ENCODE measurements at places on chromosomes 3 and 15.

DNA sequence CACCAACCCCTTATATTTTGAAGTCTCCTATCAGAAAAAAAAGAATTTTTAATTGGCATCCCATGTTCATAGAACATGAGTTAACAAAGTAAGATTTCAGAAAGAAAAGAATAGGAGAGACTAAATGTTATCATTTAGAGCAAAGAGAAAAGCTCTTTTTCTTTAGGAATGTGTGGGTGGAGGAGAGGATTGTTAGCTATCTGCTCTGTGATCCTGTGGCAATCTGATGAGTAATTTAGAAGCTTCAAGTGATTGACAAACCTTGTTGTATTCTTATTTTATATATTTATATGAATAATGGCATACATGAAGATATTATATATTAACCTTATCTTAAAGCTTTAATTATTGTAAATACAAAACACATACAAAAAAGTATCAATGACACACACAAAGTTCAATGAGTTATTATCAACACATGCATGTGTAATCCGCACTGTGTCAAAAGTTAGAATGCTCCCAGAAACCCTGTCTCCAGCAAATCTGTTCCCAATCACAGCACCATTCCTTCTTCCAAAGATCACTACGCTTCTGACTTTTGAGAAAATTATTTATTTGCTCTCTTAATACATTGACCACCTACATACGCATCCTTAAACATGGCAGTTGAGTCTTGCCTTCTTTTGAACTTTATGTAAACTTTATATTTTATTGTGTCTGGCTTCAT, 907.4 kb downstream of the MCTP2 start:
- no peak overlapping the region for H3K4me3 ChIP-seq
- no peaks in the 10 kb centered on the region for H3K36me3 ChIP-seq
- DNase-seq = no peak

DNA sequence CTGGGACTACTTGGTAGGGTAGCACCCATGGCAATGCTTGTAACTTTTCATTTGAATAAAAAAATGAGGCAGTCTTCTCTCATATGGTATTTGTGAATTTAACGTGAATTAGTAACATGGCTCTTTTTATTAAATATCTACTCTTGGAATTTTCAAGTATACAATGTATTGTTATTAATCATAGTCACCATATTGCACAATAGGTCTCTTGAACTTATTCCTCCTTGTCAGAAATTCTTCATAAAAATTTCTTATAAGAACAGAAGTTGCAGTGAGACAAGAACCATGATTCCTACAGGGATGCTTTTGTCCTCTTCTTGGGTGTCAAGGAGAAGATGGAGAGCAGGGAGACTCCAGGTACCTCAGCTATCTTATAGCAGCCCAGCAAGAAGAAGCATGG, 203.8 kb upstream of the FEZF2 start:
- no peak overlapping the region for H3K27ac ChIP-seq
- H3K36me3 ChIP-seq = no peaks in the 10 kb centered on the region
- H3K4me3 ChIP-seq = no peak overlapping the region
- no peak for DNase-seq

DNA sequence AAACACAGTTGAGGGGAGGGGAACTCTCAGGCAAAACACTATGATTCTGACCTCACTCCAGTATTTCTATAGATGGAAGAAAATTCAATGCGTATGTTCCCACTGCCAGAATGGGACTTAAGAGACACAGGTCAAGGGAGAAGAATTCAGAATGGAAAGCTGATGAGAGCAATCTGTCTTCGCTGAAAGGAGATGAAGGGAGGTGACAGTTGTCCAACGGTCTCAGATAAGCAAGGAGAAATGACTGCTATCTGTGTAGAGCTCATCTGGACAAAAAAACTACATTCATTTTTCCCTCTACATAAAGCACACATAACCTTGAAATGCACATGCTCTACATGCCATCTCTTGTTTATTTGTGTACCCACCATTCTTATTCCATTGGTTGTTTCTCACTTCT, 405.1 kb downstream of the LSAMP start:
- DNase-seq = no peak
- no peaks in the 10 kb centered on the region for H3K4me1 ChIP-seq

DNA sequence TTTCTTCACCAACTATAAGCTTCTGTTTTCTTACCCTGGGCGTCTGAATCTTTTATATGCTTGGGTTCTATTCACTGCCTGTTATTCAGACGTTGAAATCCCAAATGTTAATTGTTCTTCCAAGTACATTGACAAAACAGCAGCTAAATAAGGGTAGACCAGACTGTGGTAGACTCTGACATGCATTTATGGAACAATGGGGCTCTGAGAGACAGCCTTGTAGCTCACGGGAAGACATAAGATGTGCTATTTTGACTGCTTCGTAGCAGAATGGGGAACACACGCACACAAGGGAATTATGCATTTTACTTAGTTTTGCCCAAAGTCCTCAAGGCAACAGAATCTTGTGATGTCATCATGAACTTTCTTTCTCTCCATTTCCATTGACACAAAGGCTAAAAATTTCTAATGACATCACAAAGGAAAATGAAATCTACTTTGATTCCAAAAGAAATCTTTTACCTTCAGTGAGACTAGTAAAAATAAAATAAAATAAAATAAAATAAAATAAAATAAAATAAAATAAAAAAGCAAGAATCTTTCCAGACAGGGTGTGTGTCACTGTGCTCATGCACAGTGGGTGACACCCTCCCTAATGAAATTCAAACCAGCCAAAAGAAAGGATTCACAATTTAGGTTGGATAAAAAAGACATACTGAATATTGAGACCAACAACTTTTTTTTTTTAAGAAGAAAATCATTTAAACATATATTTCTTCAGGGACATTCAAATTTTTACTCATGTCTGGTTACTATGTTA, 346.6 kb downstream of the ZBTB20 start:
- DNase-seq = no peak
- H3K4me1 ChIP-seq = no peaks in the 10 kb centered on the region
- H3K36me3 ChIP-seq = no peaks in the 10 kb centered on the region
- no peak overlapping the region for H3K4me3 ChIP-seq
- no peaks in the 10 kb centered on the region for H3K27me3 ChIP-seq

GRCh38 chr3:116886202-116886893, 176.8 kb downstream of the TUSC7 start:
- H3K27ac ChIP-seq = no peak overlapping the region
- no peak overlapping the region for H3K4me3 ChIP-seq
- no peaks in the 10 kb centered on the region for H3K36me3 ChIP-seq
- no peaks in the 10 kb centered on the region for H3K27me3 ChIP-seq

GRCh38 chr3:118544458-118544857, 490.2 kb downstream of the IGSF11 start:
- no peaks in the 10 kb centered on the region for H3K4me1 ChIP-seq
- H3K36me3 ChIP-seq = no peaks in the 10 kb centered on the region
- DNase-seq = no peak
- no peak overlapping the region for H3K27ac ChIP-seq
- H3K4me3 ChIP-seq = no peak overlapping the region
- no peaks in the 10 kb centered on the region for H3K27me3 ChIP-seq

- H3K36me3 ChIP-seq = peaks cover 4% of the 10 kb centered on the region
- peak overlapping the region; percentile 100 for H3K27ac ChIP-seq
- no peak for DNase-seq
Observed at GRCh38 chr3:49022688-49023171, 809 bp downstream of the NDUFAF3 start.

GRCh38 chr3:189714991-189715961, 84.1 kb downstream of the TP63 start:
- no peaks in the 10 kb centered on the region for H3K36me3 ChIP-seq
- no peak overlapping the region for H3K27ac ChIP-seq
- DNase-seq = no peak
- no peak overlapping the region for H3K4me3 ChIP-seq
- H3K4me1 ChIP-seq = no peaks in the 10 kb centered on the region
- H3K27me3 ChIP-seq = no peaks in the 10 kb centered on the region

DNA sequence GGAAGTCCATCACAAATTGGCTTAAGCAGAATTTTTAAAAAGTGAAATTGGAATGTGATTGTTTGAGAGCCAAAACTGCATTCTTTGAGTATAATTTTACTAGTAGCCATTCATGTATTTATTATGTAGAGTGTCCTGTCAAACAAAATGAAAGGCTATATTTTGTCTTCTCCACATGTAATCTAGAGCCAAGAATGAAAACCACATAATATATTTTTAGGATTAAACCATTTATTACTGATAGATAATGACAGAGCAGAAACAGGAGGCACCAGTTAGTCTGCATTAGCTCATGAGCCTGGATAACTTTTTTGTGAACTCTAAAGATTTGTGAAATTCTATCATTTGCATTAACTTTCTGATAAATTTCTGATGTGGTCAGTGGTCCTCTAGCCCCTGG, 130.2 kb downstream of the FILIP1L start:
- DNase-seq = no peak
- H3K4me3 ChIP-seq = no peak overlapping the region
- no peaks in the 10 kb centered on the region for H3K4me1 ChIP-seq
- no peaks in the 10 kb centered on the region for H3K27me3 ChIP-seq
- H3K36me3 ChIP-seq = no peaks in the 10 kb centered on the region
- no peak overlapping the region for H3K27ac ChIP-seq

- H3K27ac ChIP-seq = no peak overlapping the region
- H3K27me3 ChIP-seq = no peaks in the 10 kb centered on the region
- no peaks in the 10 kb centered on the region for H3K4me1 ChIP-seq
- no peak for DNase-seq
- H3K4me3 ChIP-seq = no peak overlapping the region
- H3K36me3 ChIP-seq = no peaks in the 10 kb centered on the region
Observed at GRCh38 chr3:56724676-56725075, 41.6 kb upstream of the TASOR start.

DNA sequence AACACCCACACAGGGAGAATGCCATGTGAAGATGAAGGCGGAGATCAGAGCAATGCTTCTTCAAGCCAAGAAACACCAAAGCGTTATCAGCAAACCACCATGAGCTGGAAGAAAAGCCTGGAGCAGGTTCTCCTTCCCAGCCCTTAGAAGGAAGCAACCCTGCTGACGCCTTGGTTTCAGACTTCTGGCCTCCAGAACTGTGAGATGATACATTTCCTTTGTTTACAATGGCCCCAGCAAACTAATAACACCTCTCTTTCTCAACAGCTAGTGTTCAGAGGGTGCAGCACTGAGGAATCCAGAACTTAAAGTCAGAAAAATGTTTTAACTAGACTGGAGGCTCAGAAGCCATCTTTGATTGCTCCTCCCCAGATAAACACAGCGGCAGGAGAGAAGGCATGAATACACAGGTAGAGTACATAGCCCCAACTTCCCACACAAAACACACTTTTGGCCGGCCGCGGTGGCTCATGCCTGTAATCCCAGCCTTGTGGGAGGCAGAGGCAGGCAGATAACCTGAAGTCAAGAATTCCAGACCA, 132.4 kb upstream of the LPP start:
- H3K36me3 ChIP-seq = no peaks in the 10 kb centered on the region
- no peaks in the 10 kb centered on the region for H3K4me1 ChIP-seq
- DNase-seq = no peak

GRCh38 chr3:140078343-140078742, 143.4 kb downstream of the CLSTN2 start:
- DNase-seq = no peak
- H3K27me3 ChIP-seq = no peaks in the 10 kb centered on the region
- no peak overlapping the region for H3K4me3 ChIP-seq

- no peaks in the 10 kb centered on the region for H3K36me3 ChIP-seq
- H3K4me1 ChIP-seq = no peaks in the 10 kb centered on the region
- peak overlapping the region; percentile 33 for H3K4me3 ChIP-seq
- H3K27me3 ChIP-seq = no peaks in the 10 kb centered on the region
- DNase-seq = no peak
Observed at GRCh38 chr15:81296673-81297072, 27.3 kb downstream of the STARD5 start.

- no peaks in the 10 kb centered on the region for H3K4me1 ChIP-seq
- H3K36me3 ChIP-seq = no peaks in the 10 kb centered on the region
- no peak for DNase-seq
- no peak overlapping the region for H3K27ac ChIP-seq
- H3K27me3 ChIP-seq = no peaks in the 10 kb centered on the region
Observed at GRCh38 chr3:54361746-54362283, 239.5 kb downstream of the CACNA2D3 start.

DNA sequence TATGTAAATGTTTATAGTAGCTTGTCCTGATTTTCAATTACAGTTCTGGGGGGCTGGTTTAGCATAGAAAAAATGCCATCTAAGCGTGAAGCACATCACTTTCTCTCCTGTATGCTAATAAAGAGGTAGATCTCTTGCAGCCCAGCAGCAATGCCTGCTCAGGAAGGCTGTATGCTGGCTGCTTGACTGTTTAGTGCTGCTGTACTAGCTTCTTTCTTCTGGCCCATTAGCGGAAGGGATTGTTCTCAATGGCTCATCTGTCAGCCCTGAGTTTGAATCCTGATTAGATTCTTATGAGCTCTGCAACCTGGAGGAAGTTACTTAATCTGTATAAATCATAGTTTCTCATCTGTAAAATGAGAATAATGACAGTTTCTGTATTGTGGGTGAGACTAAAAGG, 478.9 kb downstream of the ERC2 start:
- H3K4me1 ChIP-seq = no peaks in the 10 kb centered on the region
- H3K27ac ChIP-seq = no peak overlapping the region
- H3K36me3 ChIP-seq = no peaks in the 10 kb centered on the region
- no peak for DNase-seq
- no peak overlapping the region for H3K4me3 ChIP-seq

GRCh38 chr15:57526615-57527014, 65.1 kb upstream of the MYZAP start:
- no peaks in the 10 kb centered on the region for H3K27me3 ChIP-seq
- no peak for DNase-seq
- H3K4me3 ChIP-seq = no peak overlapping the region

DNA sequence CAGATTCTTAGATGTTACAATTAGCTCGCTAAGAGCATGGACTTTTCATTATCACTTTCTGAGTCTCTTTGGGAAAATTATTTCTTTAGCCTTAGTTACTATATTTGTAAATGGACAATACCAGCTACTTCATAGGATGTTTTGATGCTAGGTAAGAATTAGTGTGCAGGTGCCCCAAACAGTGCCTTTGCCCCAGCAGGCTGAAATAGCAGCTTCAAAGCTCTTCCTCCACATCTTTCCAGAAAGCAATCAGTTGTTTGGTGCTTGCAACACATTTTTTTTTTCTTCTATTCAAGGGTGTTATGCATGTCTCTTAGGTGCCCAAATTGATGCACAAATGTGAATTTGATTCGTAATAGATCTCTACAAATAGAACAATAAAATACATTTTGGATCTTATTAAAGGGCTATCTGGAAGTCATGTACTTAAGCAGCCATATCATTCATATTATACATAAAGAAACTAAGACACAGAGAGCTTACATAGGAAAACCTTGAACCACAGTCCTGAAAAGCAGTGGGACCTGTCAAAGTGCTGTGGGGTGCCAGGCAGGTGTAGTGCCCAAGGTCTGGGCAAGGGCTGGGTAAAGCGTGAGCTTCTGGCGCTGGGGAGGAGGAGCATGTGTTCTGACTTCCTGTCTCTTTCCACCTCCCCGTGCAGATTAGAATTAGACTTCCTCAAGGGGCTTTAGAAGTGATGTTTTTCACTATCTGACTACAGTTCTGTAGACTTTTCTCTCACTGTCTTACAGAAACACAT, 62.9 kb downstream of the FNDC3B start:
- H3K4me3 ChIP-seq = no peak overlapping the region
- no peak for DNase-seq
- no peaks in the 10 kb centered on the region for H3K4me1 ChIP-seq
- no peak overlapping the region for H3K27ac ChIP-seq

Data from breast epithelium (tissue), 4 donors.